ENCODE measurements at places on chromosomes 1 and 21. TPM values are rescaled to one million over a fixed set of nuclear protein-coding genes. Genes with fewer than 3 reads are reported as not detected.

Gene IQCC
- 1.8 TPM for total RNA-seq

GRCh38 chr1:240611619-240612480 lies at the start of gene GREM2:
Gene GREM2 (minus strand): TSS chr1:240612155. CDS start chr1:240493475, 118,680 bp downstream.
- no peaks in the 10 kb centered on the region for H3K27me3 ChIP-seq
- no peaks in the 10 kb centered on the region for H3K4me1 ChIP-seq
- H3K27ac ChIP-seq, result peak within 1 kb of the TSS; percentile 42
- peak; percentile 54 for DNase-seq
- peak within 1 kb of the TSS; percentile 51 for H3K4me3 ChIP-seq

DNA sequence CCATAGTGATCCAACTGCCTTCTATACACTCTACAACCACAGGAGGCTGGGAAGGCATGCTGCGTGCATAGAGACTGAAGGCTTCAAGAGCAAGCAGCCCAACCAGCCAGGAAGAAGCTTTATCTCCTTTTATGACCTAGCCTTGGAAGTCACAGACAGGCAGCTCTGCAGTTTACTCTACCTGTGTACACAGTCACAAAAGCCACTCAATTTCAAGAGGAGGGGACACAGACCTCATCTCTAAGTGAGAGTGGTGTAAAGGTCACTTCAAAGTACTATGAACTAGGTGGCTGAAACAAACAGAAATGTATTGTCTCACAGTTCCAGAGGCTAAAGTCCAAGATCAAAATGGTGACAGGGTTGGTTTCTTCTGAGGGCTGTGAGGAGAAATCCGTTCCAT lies 69.6 kb upstream of the GJB5 start:
- no peaks in the 10 kb centered on the region for H3K4me1 ChIP-seq
- no peak overlapping the region for H3K27ac ChIP-seq
- H3K27me3 ChIP-seq, result no peaks in the 10 kb centered on the region
- no peak for DNase-seq

DNA sequence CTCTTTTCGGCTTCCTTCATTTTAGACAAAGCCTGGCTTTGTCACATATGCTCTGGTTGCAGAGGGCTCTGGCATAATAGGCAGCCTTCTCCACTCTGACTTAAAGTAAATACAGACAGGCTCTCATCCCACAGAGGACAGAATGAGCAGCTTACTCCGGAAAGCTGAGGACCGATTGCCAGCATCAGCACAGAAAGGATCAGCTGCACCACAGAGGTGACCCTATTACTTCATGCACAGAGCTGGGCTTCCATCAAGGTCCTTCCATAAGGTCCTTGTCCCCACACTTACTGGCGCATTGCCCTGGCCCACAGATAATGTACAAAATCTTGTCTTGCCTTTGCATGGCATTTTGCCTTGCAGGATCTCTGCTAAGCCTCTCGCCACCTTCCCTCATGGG lies 67.6 kb downstream of the SEC16B start:
- H3K27me3 ChIP-seq, result no peaks in the 10 kb centered on the region
- H3K4me1 ChIP-seq, result no peaks in the 10 kb centered on the region
- H3K36me3 ChIP-seq, result no peaks in the 10 kb centered on the region
- H3K27ac ChIP-seq, result peak overlapping the region; percentile 43

GRCh38 chr1:185595835-185596667 lies 138.1 kb upstream of the HMCN1 start:
- H3K4me3 ChIP-seq, result no peak overlapping the region
- no peaks in the 10 kb centered on the region for H3K4me1 ChIP-seq
- no peak overlapping the region for H3K27ac ChIP-seq
- H3K27me3 ChIP-seq, result no peaks in the 10 kb centered on the region
- H3K36me3 ChIP-seq, result no peaks in the 10 kb centered on the region

Gene DPYD
- 95.1 TPM for total RNA-seq

DNA sequence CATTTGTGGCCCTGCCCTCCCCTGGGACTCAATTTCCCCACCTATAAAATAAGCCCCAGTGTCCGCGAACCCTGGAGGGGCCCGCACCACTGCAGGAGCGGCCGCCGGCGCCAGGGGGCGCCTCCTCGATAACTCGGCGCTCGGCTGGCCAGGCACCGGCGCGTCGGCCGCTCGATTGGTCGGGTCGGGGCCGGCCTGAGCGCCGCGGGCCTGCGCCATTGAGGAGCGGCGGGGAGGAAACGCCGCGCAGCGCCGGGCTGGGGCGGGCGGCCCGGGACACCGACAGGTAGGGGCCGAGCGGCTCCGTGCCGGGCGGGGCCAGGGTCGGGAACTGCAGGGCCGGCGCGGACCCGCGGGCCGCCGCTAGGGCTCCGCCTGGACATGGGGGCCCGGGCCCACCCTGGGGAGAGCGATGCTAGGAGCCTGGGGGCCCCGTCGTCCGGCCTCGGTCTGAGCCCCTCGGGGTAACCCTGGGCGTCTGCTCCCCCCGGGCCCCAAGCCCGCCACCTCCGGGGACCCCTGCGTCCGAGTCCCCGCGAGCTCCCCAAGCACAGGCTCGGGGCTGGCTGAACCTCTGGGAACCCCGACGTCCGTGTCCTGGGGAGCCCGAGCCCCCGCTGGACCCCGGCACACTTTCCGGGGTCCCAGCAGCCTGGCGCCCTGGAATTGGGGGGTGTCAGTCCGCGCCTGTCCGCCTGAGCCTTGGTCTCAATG lies at the start of gene VPS13D:
VPS13D (plus strand) TSS at position 196 of the 714 bp plus-strand sequence. CDS start 4,237 bp downstream, outside the sequence.
- peak within 1 kb of the TSS; percentile 71 for H3K4me3 ChIP-seq
- peak; percentile 63 for DNase-seq
- no peaks in the 10 kb centered on the region for H3K27me3 ChIP-seq

Gene GPR89B
- 15.2 TPM for total RNA-seq

All from breast epithelium (tissue), 4 donors.